ENCODE measurements at places on chromosomes 7 and 10.

DNA sequence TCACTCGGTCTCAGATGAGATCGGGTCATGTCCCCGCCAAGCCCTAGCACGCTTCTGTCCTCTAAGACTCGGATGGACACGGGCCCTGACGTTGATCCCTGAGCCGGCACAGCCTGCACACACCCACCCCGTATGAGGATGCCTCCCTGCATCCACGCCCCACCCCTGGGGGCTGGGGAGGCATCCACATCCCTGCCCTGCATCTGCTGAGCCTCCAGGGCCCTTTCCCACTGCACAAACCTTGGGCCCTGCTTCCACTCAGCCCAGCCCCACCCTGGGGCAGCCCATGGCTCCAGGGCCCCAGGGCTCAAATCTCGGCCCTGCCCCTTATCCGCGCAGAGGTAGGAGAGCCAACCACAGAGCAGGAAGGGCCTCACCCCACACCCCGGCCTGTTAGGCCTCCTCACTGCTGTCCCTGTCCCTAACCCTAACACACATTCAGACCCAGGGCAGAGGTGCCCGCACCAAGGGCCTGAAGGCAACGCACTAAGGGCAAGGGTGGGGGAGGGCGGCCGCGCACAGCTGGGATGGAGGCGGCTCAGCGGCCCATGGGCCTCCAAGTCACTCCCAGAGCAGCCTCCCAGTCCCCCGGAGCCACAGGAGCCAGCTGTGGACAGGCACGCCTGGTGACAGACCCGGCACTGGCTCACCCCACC is 9.5 kb upstream of the MICALL2 start:
- DNase-seq, result no peak

- peak; percentile 54 for DNase-seq
These were observed 220.1 kb downstream of the POU6F2 start for GRCh38 chr7:39197831-39198230.

DNA sequence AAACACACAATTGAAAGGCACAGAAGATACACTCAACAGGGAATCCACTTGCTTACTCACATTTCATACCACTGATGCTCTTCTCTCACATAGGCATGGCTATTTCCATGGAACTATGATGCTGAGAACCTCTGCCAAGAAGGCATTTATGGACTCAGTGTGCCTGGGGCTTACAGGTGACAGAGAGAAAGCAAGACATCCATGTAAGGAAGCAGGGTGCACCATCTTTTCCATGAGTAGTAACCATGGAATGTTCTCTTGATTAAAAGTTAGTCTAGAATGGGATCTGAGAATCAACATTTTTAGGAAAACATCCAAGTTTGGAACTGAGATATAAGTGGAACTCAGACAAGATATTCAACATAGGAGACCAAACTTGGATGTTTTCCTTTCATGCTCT is 52.5 kb upstream of the MACC1 start:
- DNase-seq, result peak; percentile 88

DNA sequence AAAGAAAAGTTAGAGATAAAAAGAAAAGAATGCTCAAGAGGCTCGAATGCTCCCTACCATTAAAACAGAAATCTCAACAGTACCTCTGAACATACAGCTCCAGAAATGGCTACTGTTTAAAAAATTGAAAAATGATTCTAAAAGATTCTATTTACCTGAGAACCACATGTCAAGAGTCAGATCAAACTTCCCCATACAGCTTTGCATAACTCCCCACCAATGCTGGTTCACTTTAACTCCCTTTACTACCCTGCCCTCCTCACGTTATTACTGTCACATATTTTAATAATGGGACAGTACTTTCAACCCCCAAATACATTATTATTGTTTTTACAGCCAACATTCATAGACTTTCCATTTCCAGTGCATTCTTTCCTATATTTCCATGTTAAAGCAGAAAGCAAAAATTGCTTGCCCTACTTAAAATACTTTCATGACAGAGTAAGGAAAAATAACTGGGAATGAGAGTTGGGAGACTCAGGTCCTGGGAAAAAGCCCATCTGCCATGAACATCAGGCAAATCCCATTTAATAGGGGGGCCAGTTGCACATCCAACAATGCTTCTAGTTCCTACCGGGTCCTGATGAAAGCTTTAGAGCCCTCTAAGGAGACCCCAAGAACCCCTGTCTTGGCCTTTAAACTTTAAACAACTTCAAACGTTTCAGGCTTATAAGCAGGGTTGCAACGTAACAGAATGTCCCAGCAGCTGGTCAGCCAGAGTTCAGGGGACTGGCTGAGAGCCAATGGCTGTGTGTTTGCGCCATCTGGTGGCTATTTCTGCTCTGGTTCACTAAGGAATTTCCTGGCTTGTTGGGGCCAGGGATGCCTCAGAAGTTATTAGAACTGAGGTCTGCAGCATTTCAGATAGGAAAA is 247.4 kb downstream of the ELMO1 start:
- peak; percentile 68 for DNase-seq

DNA sequence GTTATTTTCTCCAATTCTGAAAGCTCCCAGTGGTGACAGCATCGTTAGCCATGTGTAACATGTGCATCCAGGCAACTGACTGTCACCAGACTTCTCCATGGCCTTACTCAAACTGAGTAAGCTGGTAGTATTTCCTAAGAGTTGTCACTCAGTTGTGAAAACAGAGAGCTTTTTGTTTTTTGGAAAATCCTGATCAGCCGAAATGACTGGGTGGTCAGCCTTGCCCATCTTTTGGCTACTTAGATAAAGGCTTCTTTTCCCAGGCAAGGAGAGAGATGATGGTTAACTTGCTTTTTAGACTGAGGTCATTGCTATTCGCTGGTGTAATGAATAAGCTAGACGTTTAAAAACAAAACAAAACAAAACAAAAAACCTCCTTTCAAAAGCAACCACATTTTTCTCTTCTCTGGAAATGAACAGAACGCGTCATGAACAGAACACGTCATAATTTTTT is 159.5 kb upstream of the KLF14 start:
- DNase-seq, result peak; percentile 83

GRCh38 chr7:92685136-92686042 is 95.2 kb upstream of the FAM133B start:
- DNase-seq, result no peak

- no peak for DNase-seq
These were observed 21.0 kb upstream of the ITGB1 start for GRCh38 chr10:32979041-32979440.

GRCh38 chr10:130994191-130994590 is 317.3 kb downstream of the TCERG1L start:
- no peak for DNase-seq

DNA sequence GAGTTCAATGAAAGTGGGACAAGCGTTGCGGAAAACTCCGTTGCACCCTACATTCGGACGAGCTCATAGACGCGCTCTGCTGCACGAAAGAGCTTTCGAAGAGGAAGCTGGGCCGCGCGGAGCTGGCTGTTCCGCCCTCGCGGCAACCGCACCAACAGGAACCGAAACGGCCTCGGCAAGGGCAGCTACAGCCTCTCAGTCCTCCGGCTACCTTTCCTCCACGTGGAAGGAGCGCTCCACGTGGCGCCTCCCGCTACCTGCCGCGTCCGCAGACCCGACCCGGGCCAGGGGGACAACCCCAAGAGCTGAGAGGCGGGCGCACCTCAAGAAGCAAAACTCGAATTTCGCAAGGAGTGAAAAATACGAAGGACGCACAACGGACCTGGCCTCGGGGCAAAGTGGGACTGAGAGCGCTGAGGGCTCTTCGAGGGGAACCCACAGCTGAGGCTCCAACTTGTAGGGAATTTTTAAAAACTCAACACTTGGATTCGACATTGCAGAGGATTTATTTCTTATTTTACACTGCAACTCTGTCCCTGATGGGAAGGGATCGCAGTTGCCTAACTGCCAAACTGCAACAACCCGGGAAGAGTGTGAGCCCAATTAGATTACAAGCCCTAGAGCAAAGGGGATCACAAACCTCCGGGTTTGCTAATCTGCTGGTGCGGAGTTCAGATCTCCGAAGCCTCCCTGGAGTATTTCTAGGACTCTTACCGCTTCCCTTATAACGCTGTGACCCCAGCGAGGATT is 1.4 kb downstream of the HPSE2 start:
- DNase-seq, result peak; percentile 57

DNA sequence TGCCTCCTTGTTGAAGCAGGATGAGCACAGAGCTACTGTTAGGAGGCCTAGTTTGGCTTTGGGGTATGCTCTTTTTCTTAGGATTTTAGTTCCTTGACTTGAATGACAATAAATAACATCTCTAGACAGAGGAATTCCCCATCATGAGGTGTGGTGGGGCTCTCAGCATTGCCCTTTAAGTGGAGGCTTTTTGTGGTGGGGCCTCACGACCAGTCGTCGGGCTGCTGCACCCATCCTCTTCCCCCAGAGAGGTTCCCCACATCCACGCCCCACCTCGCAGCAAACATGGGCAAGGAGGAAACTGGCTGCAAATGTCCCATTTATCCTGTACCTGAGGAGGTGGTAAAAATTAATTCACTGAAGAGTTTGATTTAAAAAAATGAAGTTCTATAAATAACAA is 36.1 kb upstream of the TARP start:
- DNase-seq, result no peak

- DNase-seq, result peak; percentile 74
These were observed 54.4 kb downstream of the CYP2C9 start for GRCh38 chr10:94992811-94993210.

DNA sequence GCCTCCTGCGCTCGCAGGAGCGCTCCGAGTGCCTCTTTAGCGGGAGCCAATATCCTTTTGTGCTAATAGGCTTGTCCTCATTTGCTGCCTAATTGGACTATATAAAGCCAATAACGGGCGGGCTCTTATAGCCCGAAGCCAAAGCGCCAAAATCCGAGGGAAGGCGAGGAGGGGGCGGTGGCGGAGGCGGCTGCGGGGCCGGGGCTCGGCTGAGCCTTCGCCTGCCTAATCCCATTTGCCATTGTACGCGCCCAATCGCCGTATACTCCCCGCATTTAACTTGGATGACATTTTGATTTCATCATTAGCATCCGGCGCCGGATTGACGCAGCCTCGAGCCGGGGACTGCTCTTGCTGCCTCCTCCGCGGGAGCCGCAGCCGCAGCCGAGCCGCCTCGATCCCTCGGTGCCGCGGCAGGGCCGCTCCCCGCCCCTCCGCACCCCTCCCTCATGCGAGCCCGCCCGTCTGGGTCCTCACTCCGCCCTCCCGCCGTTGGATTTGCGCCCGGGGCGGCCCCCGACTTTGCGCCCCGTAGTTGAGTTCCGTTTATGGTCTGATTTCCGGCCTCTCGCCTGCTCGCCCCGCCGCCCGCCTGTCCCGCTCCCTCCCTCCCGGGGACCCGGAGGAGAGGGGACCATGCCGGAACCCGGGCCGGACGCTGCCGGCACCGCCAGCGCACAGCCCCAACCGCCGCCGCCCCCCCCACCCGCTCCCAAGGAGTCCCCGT is at the start of gene HMX3:
TSS of gene HMX3 (plus strand) at position 556 of the 727 bp plus-strand sequence. CDS start at position 637, 81 bp downstream.
- peak; percentile 25 for DNase-seq

DNA sequence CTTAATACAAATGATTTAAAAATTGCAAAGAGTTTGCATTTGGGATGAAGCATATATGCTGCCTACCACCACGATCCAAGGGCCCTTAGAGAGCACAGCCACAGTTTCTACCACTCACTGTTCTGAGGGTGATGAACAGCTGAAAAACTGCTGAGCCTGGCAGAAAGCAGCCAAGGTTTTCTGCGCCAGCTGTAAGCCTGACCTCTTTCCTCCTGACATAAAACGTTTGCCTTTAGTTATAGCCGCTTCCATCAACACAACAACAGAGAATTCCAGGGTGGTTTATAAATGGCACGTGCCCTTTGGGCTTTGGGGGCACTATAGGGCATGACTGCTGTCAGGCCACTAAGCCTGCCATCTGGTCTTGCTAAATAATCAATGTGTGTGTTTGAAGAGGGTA is 222.8 kb downstream of the RELN start:
- no peak for DNase-seq

DNA sequence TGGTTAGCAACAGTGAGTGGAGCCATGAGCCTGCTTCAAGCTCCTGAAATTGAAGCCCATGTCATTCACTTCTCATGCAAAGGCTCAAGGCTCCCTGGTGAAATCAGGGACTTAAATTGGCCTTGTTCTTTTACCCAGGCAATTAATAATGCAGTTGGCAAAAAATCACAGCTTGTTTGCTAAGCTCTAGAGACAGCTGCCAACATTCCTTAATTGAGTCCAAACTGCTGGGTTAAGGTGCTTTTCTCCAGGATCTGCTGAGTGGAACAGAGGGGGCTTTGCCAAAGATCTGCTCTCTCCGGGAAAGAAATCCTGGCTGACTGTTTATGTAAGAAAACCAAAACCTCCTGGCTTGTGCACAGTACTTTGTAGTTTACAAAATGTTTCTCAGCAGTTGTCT is 257.6 kb upstream of the GHITM start:
- no peak for DNase-seq

- DNase-seq, result no peak
These were observed 88.8 kb downstream of the NRBF2 start for GRCh38 chr10:63221950-63222349.

DNA sequence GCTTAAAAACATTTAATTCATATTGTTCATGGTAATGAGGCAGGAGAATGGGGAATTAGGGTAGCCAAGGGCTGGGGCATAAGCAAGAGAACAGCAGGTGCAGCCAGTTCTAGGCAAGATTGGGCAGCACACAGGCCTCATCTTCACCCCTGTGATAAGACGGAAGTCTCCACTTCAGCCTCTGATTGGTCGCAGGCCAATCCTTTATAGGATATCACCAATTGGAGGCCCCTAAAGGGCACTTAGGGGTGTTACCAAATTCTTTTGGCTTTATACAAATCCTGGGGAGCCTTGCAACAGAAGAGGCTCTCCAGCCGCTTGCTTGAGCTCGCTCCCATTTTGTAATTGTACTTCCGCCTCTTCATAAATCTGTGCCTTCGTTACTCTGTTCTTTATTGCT is 231.1 kb downstream of the REEP3 start:
- DNase-seq, result no peak

- no peak for DNase-seq
These were observed 118.1 kb downstream of the GATA3 start for GRCh38 chr10:8172604-8173003.

DNA sequence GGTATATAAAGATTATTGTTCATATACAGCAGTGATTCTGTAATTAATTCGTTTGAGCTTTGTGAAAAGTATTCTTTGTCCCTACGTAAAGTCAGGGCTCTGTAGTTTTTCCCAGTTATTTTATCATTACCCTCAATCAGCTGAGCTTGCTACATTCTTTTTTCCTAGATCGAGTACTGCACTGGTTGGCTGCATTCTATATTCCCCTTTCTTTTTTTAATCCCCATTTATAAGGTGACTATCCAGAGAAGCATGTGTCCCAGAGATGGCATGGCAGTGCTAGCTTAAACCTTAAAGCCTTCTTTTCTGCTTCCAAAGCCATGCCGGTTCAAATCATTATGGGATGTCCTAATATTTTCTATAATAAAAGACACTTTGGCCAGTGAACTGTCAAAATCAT is 230.1 kb upstream of the CELF2 start:
- DNase-seq, result no peak

DNA sequence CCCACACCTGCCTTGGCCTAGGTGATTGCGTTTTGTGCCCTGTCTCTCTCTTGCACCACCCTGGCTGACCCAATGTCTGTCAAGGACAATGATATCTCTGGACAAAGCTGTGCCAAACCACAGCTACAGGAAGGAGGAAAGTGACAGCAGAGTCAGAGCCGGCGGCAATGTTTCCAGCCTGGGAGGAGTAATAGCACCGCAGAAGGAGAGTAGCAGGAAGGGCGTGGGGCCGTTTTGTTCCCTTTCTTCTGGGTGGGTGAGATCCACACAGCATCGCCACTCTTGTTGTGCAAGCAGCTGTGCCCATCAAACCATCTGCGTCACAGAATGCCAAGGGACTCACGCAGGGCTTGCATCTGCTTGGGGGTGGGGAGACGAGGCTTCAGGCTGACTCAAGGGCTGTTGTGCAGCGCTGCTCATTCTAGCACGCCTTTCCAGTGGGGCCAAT is 341.6 kb upstream of the AUTS2 start:
- peak; percentile 76 for DNase-seq

GRCh38 chr7:68321776-68322496 is 1276.3 kb upstream of the AUTS2 start:
- DNase-seq, result peak; percentile 18

- DNase-seq, result no peak
These were observed 256.3 kb downstream of the OTUD1 start for GRCh38 chr10:23694921-23695824.

All from M059J (cell line).